NB4 (cell line): ENCODE measurements at places on chromosomes 3 and 15.

DNA sequence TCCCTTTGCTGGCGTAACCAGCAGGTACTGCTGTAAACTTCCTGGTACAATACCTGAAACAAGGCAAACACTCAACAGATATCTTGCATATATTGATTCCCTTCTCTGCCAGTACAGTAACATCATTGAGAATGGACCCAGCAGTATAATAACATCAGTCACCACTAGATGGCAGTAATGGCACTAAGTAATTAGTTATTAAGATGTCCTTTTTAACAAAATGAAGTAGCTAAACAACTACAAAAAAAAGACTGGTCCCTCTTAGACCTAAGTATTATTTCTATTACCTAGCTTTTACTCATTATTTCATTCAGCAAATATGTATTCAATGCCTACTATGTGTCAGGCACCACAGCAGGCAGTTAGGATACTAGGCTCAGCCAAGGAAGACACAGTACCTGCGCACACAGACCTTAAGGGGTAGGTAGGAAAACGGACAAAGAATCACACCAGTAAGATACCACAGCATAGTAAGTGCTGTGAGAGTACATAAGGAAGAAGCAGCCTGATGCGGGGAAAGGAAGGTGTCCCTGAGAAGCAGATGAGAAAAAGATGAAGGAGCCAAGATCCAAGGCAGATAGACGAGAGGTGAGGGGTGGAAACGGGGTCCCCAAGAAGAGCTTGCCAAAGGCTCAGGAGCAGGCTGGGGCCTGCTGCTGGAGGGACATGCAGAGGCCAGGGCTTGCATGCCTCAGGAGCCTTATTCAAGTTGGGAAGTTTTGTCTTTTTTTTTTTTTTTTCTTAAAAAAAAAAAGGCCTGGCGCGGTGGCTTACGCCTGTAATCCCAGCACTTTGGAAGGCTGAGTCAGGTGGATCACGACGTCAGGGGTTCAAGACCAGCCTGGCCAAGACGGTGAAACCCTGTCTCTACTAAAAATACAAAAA lies 102.7 kb upstream of the CHD2 start:
- peak; percentile 83 for DNase-seq

DNA sequence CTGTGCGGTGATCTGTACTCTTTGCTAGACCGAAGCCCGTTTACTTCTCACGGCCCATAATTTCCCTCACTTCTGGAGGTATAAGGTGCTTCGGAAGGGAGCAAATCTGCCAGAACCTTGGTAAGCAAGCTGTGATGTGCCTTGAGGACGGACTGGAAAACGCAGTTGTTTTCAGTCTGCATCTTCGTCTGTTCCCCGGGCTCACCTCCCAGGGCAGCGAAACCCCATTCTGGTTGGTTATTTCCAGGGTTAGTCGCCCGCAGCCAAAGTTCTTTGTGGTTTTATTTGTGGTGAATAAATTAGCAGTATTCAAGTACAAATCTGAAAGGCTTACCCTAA lies 401 bp downstream of the RAMAC start:
- DNase-seq = peak; percentile 45

GRCh38 chr3:60854791-60855190 lies 396.5 kb downstream of the FHIT start:
- peak; percentile 18 for DNase-seq

GRCh38 chr15:25501828-25502446 lies 63.1 kb upstream of the UBE3A start:
- peak; percentile 48 for DNase-seq

DNA sequence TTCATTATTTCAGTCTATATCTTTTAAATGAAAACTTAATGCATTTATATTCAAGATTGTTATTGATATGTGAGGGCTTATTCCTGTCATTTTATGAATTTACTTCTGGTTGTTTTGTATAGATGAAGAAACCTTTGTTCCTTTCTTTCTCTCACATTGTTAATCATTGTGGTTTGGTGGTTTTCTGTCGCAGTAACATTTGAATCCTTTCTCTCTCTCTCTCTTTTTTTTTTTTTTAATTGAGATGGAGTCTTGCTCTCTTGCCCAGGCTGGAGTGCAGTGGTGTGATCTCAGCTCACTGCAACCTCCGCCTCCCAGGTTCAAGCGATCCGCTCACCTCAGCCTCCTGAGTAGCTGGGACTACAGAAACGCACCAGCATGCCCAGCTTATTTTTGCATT lies 22.1 kb downstream of the AGBL1 start:
- no peak for DNase-seq

DNA sequence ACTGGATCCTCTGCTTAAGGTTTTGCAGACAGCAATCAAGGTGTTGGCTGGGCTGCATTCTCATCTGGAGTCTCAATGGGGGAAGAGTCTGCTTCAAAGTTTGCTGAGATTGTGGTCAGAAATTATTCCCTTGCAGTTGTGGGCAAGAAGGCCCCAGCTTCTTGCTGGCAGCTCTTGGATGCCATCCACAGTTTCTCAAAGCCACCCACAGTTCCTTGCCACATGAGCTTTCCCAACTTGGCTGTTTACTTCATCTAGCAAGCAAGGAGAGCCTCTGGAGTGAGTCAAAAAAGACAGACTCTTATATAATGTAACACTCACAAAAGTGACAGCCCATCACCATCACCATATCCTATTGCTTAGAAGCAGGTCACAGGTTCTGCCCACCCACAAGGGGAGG lies 62.1 kb upstream of the ABHD2 start:
- no peak for DNase-seq

GRCh38 chr15:70316059-70316600 lies 218.4 kb upstream of the TLE3 start:
- no peak for DNase-seq

DNA sequence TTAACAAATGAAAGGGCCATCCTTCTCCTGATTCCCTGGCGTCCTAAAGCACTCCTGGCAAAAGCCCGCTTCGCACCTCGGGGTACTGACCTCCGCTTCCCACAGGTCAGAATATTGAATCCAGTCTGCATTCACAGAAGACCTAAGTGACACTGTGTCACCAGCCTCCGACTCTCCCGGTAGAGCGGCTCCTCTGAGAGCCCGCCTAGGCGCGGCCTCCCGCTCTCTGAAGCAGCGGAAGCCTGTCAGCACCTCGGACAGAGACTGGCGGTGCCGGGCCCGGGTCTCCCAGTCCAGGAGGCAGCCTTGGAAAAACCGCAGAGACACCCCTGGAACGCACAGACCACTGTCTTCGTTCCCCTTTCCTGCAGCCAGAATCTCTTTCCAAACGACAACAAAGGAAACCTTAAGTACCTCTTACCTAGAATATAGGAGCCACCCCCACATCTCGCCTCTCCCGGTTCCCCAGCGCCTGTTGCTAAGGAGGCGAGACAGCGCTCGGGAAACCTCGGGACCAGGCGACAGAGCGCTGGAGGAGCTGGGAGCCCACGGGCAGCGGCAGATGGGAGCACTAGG lies 1.2 kb downstream of the GABRB3 start:
- no peak for DNase-seq

DNA sequence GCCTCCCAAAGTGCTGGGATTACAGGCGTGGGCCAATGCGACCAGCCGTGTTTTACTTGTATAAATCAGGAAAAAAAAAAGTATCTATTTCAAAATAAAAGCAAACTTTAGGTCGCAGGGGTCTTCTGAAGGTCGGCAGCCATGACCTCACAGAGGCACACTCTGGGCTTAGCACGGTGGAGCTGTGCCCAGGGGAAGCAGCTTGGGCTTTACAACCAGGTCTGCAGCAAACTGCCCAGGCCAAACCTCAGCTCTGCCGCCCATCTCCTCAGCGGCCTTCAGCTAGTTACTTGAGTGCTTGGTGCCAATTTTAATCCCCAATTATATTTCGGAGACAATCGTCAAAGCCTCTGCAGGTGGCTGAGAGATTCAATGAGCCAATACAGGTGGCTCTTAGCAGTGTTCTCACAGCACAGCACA lies 30.1 kb downstream of the ZDHHC19 start:
- DNase-seq = peak; percentile 36

- no peak for DNase-seq
Measured at GRCh38 chr15:68235022-68235421, 5.5 kb upstream of the CLN6 start.

- no peak for DNase-seq
Measured at GRCh38 chr3:155991847-155992246, 121.4 kb downstream of the GMPS start.

DNA sequence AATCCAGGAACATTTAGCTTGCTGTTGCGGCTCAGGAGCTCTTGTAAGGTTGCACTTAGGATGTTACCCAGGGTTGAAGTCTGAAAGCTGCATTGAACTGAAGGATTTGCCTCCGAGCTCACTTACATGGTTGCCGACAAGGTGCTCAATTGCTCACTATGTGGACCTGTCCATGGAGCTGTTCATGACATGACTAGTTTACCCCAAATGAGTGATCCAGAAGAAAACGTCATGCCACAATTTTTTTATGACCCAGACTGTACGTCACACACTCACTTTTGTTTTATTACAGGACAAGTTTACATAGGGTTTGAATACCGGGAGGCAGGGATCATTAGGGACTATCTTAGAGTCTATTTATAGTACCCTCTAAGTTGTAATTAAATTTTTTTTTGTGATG lies 21.0 kb upstream of the CLDN11 start:
- DNase-seq = no peak

GRCh38 chr3:171788546-171789351 lies 21.5 kb downstream of the PLD1 start:
- DNase-seq = peak; percentile 66

GRCh38 chr15:100889385-100890050 lies 9.9 kb downstream of the ALDH1A3 start:
- no peak for DNase-seq

- peak; percentile 10 for DNase-seq
Measured at GRCh38 chr15:40130799-40131502, 22.3 kb upstream of the BMF start.

GRCh38 chr3:127478922-127479321 lies 111.6 kb downstream of the TPRA1 start:
- DNase-seq = no peak

GRCh38 chr15:72491768-72492167 lies 17.6 kb downstream of the ARIH1 start:
- no peak for DNase-seq

- DNase-seq = no peak
Measured at GRCh38 chr3:23900744-23901143, 16.0 kb downstream of the NKIRAS1 start.

GRCh38 chr15:73578026-73578425 lies 55.2 kb downstream of the NPTN start:
- DNase-seq = no peak

DNA sequence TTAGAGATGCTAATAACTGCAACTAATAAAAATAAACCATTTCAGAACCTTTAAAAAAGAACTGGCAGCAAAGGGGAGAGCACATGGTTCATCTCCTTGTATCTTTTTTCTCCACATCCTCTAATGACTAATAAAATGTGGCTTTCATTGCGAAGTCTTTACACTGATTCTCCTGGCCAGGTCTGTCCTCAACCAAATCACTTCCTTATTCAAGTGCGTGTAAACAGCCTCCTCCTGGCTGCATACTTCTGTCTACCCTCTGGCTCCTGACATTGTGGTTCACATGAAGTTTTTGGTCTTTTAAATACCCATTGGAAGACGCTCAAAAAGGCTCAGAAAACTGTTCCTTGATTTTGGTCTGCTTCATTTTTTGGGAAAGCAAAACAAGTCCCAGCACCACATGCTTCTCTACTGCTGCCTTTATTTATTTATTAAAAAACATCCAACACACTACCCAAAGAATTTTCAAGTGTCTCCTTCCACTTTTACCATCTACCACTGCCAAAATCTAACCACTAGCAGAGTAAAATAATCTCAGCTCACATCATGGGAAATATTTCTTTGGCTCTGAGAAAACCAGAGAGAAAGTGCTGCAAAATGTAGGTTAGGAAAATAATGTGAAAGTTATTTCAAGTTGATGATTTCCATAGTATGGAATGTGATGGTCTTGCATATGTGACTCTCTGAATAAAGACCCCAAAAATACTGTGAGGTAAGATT lies 85.1 kb downstream of the EFL1 start:
- peak; percentile 52 for DNase-seq

DNA sequence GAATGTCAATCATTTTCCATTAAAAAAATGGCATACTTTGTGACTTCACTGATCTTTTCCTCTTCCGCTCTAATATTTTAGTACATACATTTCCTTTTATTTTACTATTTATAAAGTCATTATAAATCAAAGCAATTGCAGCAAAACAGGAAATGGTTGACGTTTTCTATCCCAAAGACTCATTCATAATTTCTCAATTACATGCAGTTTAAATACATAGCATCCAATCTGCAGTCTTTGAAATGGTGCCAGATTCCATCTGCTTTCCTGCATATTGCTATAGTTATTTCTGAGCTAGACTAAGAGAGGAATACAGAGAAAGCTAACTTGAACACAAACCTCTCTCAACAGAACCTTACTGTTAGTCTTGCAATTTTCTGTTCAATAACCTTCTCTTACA lies 179.8 kb downstream of the ZPLD1 start:
- no peak for DNase-seq

DNA sequence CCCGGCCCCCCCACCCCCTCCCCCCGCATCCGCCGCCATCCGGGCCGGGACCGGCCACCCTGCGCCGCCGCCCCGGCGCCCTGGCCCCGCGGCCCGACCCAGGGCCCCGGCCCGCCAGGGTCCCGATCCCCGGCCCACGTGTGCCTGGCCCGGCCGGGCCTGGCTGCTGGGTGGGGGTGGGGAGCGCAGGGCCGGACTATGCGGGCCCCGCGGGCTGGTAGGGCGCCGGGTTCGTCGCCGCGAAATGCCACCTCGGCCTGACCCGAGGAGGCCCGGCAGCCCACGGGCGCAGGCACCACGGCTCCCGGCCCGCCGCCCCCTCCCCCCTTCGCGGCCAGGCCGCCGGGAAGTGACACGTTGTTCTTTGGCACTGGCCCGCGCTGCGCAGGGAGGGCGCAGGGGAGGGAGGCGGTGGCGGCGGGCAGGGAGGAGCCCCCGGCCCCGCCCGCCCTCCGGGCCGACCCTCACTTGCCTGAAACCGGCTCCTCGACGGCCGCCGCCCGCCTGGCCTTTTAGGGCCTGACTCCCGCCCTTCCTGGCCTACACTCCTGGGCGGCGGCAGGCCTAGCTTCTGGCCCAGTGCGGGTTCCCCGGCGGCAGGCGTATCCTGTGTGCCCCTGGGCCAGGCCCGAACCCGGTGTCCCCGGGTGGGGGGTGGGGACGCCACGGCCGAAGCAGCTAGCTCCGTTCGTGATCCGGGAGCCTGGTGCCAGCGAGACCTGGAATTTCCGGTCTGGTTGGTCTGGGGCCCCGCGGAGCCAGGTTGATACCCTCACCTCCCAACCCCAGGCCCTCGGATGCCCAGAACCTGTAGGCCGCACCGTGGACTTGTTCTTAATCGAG lies 515 bp downstream of the EIF4G1 start:
- DNase-seq = peak; percentile 73

GRCh38 chr15:50880651-50881114 lies 27.8 kb upstream of the AP4E1 start:
- peak; percentile 66 for DNase-seq

DNA sequence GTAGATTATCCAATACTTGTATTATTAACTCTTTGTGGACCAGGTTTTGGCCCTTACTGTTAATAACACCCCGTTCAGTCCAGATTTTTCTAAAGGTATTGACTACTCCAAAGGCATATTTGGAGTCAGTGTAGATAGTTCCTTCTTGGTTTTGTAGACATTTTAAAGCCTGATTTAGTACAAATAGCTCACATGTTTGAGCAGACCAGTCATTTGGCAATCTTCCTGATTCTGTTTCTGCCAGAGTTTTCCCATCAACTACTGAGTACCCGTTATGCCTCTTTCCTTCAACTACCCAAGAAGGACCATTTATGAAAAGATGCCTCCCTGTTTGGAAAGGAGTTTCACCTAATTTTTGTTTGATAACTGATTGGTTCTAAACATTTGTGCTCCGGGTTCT lies 82.0 kb downstream of the CHCHD4 start:
- DNase-seq = no peak
